ENCODE measurements at places on chromosomes 12 and 14. TPM values are rescaled to one million over a fixed set of nuclear protein-coding genes. Genes with fewer than 3 reads are reported as not detected.

The SPX gene
- 1.1 TPM for total RNA-seq

DNA sequence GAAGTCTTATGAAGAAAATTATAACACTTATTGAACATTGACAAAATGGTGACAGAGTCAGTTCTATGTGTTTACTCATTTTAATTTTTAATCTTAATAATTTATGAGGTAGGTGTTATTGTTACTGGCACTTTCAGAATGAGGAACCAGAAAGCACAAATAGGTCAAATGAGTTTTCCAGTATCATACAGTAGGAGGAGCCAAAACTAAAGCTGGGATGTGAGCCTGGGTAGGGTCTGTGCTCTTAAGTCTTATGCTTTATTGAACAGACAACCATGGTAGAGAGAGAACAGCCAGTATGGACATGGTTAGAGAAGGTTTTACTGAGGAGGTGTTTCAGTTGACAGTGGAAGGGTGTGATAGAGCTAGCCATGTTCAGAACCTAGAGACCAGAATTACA lies 775.7 kb downstream of the TMTC2 start:
- no peak for DNase-seq
- no peaks in the 10 kb centered on the region for H3K36me3 ChIP-seq
- H3K4me1 ChIP-seq, result no peaks in the 10 kb centered on the region
- H3K27me3 ChIP-seq, result no peaks in the 10 kb centered on the region
- no peak overlapping the region for H3K27ac ChIP-seq

GRCh38 chr14:22487941-22488340 lies 101.1 kb downstream of the DAD1 start:
- no peaks in the 10 kb centered on the region for H3K27me3 ChIP-seq
- peaks cover 25% of the 10 kb centered on the region for H3K4me1 ChIP-seq
- DNase-seq, result no peak

The ADAM20 gene
- total RNA-seq, result 0.13 TPM

- no peak for DNase-seq
- H3K27ac ChIP-seq, result no peak overlapping the region
- H3K27me3 ChIP-seq, result peaks cover 2% of the 10 kb centered on the region
- H3K4me3 ChIP-seq, result no peak overlapping the region
- H3K36me3 ChIP-seq, result no peaks in the 10 kb centered on the region
- peaks cover 2% of the 10 kb centered on the region for H3K4me1 ChIP-seq
Measured at GRCh38 chr14:55418411-55418810, 6.8 kb upstream of the ATG14 start.

DNA sequence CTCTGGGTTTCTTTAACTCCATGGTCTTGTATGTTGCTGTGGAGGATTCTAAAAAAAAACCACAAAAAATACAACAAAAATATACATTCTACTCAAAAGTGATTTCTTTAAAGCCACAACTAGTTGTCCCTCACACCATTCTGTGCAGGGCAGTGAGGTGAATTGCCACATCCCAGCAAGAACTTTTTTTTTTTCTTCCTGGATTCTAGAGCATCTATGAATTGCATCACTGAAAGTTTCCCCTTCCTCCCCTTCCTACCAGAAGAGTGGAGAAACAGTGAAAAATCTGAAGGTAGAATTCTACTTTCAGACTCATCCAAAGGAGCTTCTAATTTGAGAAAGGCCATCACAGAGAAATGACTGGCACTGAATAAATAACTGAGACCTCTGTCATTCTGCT lies 395.3 kb downstream of the AEBP2 start:
- no peak overlapping the region for H3K27ac ChIP-seq
- H3K36me3 ChIP-seq, result no peaks in the 10 kb centered on the region
- peaks cover 25% of the 10 kb centered on the region for H3K4me1 ChIP-seq
- no peak for DNase-seq
- H3K4me3 ChIP-seq, result no peak overlapping the region

- peak overlapping the region; percentile 82 for H3K27ac ChIP-seq
- no peak overlapping the region for H3K4me3 ChIP-seq
- peak; percentile 36 for DNase-seq
- H3K27me3 ChIP-seq, result no peaks in the 10 kb centered on the region
- peaks cover 21% of the 10 kb centered on the region for H3K4me1 ChIP-seq
Measured at GRCh38 chr12:50979369-50980052, 27.2 kb downstream of the HIGD1C start.

DNA sequence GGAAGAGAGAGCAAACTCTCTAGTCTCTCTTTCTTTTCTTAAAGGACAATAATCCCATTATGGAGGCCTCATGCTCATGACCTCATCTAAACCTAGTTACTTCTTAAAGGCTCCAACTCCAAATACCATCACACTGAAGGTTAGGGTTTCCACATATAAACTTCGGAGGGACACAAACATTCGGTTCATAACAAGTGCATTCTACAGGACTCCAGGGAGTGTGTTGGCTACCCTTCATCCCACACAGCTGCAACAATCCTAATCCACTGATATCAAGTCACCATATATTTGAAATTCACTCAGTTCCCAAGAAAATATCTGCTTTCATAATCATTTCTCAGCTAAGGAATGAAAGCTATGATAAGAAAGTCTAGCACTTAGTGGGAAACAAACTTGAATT lies 265.9 kb upstream of the PLEKHG7 start:
- no peak for DNase-seq
- no peak overlapping the region for H3K4me3 ChIP-seq
- H3K4me1 ChIP-seq, result peaks cover 8% of the 10 kb centered on the region

The FZD10 gene
- total RNA-seq, result not detected

The SOCS4 gene
- total RNA-seq, result 32.0 TPM

The LRP1-AS gene
- total RNA-seq, result not detected

DNA sequence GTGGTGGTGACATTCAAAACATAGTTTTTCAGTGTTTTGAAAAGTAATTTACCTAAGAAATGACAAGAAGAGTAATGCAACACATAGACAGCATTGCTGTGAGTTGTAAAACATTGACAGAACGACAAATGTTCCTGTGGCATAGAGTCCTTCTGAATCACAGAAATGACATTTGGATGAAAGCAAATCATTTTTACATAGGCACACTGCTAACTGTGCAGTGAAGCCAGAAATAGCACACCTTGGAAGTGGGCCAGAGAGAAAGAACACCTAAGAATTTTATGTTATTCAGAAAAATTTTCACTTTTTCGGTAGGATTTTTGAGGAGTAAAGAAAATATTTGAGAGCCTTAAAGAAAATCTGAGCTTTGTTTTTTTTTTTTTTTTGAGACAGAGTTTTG lies 100.6 kb downstream of the ANO4 start:
- no peak overlapping the region for H3K4me3 ChIP-seq
- no peaks in the 10 kb centered on the region for H3K36me3 ChIP-seq
- H3K27ac ChIP-seq, result no peak overlapping the region
- H3K27me3 ChIP-seq, result no peaks in the 10 kb centered on the region

DNA sequence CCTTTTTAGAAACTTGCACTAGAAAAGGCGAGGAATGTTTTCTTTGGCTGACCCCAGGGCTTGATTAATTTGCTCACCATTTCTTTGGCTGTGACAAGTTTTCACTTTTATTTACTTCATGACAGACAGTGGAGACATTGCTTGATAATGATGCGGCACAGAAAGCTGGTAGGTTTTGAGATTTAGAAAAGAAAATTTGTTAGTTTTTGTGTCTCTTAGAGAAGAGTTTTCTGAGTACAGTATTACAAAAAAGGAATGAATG lies 18.4 kb downstream of the SRGAP1 start:
- H3K4me1 ChIP-seq, result no peaks in the 10 kb centered on the region
- no peak for DNase-seq

Measured in activated CD4-positive, alpha-beta memory T cell treated with anti-CD3 and anti-CD28 coated beads, Interleukin-2, amount 10 ng/mL, durations not matched to agents 7 days and 5 days (primary cell).